ENCODE measurements at places on chromosomes 11 and 22.
A peak's percentile ranks its signal among the peaks of the same experiment; 100 is the strongest.

DNA sequence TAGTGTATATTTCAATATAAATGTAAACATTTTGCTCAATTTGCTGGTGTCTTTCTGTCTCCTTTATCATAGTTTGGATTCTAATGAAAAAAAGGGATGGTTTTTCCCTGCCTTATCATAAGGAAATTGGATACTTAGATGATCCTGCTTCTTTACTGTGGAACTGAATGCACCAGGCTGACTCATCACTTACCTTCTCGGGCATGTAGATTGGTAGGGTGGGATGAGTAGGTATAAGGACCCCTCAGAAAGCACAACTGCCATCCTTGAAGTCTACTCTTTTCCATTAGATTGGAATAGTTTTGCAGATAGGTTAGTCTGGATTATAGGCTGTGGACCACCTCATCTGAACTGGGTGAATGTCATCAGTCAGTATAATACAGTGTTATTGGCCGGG, 7.5 kb upstream of the SIDT2 start:
- DNase-seq = no peak

- no peak for DNase-seq
Observed at GRCh38 chr22:23113847-23114720, 27.7 kb downstream of the RSPH14 start.

DNA sequence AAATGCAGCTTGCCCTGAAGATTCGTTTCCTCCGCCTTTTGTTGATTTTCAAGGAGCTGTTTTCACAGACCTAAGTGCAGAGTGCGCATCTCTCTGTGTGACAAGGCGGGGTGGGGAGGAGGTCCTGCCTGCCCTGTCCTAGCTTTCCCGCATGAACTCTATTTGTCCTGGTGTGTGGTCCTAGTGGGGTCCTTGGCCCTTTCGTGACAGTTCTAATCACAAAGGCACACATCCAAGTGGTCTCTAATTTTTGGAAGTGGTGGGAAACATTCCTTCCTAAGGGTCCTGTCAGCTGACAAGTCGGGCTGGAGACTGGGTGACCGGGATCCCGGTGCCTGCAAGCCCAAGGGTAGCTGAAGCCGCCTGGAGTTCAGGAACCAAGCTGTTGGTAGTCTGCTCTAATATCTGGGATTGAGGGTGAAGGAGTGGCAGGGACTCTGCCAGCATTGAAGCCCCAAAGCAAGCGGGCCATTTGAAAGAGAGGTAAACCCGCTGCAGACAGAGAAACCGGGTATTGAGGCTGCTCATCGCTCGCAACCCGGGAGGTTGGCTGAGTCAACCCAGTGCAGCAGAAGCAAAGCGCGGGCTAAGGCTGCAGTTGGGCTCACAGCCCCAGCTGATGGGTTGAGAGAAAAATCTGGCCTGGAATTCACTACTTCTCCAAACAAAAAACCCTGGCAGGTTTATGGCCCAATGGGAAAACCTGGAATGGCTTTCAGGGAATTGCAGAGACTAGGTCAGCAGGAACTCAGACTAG, 28.1 kb upstream of the FBXO3 start:
- DNase-seq = peak; percentile 36

- DNase-seq = peak; percentile 77
Observed at GRCh38 chr22:20430720-20431510, 6.7 kb downstream of the SCARF2 start.

- DNase-seq = no peak
Observed at GRCh38 chr11:128481135-128481534, 106.2 kb downstream of the ETS1 start.

GRCh38 chr11:111408789-111409727, 30.0 kb upstream of the POU2AF1 start:
- DNase-seq = no peak

DNA sequence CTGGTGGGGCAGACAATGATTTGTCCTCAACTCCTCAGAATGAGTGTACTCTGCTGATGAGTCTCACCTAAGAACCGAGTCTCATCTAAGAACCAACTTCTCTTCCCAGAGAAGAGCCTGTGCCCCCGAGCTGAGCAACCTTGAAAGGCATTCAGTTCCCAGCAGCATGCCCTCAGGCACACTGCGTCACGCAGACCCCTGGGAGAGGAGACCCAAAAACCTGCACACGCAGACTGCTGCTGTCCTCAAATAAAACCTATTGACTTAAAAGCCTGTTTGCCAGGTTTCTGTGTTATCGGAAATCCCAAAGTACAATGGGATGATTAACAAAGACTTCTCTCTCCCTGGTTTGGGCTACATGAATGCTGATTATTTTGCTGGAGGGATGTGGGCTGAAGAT, 121.2 kb downstream of the C11orf58 start:
- DNase-seq = no peak

DNA sequence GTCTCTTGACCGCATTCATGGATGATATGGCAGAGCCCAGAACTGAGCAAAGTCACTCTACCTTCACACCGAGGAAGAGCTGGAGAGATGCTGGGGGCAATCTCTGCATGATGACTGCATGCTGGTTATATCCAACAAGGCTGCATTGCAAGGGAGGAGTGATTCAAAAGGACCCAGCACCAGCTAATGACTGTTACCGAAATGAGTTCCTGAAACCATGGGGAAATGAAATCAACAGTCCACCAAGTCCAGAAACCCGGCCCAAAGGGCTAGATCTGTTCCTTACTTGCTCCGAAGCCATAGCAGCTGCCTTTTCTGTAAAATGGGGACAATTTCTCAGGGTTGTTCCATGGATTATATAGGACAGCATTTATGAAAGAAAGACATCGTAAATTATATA, 1.2 kb upstream of the SMIM35 start:
- DNase-seq = no peak

DNA sequence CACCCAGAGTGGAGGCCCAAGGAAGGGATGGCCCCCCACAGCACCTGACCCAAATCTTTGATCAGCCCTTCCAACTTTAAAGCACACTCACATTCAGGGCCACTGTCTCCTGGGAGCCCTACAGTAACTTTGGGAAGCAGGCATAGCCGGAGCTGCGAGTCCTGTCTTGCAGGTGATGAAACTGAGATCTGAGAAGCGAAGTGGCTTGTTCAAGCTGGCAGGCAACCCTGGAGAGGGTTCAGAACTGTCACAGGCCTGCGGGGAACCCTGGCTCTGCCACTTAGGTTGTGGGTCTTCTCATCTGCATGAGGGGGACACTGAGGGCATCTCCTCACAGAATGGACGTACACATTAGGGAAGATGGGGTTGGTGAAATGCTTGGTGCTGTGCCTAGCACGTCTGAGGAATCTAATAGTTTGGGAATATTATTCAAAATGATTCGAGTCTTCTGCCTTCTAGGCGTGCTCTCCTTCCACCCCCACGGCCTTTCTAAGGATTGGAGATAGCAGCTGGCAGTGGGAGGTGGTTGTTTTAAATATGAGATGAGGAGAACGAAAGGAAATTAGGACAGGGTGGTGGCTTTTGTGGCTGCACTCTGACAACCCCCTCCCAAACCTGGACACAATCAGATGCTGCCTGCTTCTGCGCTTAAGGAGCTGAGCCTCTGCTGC, 18.8 kb upstream of the SUN2 start:
- no peak for DNase-seq

DNA sequence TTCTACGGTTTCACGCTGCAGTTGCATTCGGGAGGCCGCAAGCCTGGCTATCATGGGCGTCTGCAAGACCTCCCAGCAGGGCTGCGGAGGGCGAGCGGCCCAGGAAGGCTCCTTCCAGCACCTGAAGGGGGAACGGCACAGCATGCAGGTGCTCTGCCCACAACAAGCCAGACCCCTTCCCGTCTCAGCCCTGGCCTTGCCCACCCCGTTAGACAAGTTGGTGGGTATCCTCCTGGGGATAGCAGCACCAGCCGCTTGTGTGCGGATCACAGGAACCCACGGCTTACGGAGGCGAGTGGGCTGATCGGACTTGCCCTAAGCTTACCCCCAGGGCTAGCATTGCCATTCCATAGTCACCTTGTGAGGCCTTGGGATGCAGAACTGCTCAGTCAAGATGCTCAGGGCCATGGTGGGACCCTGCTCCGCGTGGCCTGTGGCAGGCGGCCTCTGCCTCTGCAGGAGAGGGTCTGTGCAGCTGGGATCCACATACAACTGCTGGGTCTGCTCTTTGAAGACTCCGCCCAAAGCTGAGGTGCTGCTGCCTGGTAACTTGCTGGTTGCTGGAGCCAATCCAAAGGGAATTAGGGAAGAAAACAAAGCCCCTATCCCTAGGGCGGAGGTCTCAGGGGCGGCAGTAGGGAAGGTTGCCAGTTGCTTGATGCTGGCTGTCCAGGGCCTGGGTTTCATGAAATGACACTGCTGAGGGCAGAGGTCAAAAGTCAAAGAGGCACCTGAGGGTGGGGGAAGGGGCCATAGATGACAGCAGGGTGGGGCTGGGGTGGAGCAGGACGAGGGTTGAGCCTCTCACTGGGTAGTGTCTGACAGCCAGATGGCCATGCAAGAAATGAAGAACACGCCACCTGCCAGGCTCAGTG, 1.4 kb upstream of the OSBPL5 start:
- no peak for DNase-seq

DNA sequence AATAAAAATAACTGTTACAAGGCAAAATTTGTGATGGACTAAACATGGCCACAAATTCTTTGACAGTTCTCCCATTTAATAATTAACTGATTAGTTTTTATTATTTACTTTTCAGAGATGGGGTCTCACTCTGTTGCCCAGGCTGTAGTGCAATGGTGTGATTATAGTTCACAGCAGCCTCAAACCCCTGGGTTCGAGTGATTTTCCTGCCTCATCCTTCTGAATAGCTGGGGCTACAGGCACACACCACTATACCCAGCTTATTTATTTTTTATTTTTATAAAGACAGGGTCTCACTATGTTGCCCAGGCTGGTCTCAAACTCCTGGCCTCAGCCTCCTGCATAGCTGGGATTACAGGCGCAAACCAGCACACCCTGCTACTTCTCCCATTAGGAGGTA, 4.5 kb upstream of the PATL1 start:
- no peak for DNase-seq

- no peak for DNase-seq
Observed at GRCh38 chr11:11552529-11553087, 69.2 kb downstream of the GALNT18 start.

- DNase-seq = peak; percentile 75
Observed at GRCh38 chr11:2301631-2302305, at the start of the genes C11orf21 and TSPAN32. Gene C11orf21, minus strand, starts transcription at chr11:2301918. Its CDS starts 110 bp downstream, at chr11:2301808. Gene TSPAN32, plus strand, starts transcription at chr11:2302013. Its CDS starts 137 bp downstream, at chr11:2302150.

DNA sequence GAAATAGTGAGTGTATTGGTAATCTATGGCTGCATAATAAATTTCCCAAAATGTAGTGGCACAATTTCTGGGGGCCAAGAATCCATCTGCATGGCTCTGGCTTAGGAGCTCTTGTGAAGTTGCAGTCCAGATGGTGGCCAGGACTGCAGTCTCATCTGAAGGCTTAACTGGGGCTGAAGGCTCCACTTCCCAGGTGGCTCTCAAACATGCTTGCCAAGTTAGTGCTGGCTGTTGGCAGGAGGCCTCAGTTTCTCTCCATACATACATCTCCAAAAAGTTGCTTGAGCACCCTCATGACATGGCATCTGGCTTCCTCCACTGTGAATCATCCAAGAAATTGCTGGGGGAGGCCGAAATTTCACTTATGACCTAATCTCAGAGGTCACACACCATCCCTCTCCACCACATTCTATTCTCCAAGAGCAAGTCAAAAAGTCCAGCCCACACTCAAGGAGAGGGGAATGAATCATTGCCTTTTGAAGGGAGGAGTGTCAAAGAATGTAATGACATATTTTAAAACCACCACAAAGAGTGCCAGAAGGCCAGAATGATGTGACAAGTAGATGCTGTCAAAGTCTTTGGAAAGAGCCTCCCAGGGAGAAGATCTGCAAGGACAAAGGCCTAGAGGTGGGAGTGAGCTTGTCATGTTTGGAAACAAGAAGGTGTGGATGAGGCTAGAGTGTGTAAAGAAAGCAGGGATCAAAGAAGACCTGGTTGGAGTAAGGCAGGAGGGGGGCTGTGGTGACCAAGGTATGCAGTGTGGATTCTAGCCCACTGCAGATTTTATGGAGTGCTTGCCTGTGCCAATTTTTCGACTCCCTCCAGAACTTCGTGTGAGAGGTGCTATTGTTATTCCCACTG, 566.2 kb downstream of the MIAT start:
- no peak for DNase-seq

Data from stimulated activated CD4-positive, alpha-beta T cell treated with anti-CD3 and anti-CD28 coated beads, Interleukin-15, amount 100 ng/mL, for 24 hours (primary cell).